ENCODE measurements at places on chromosomes 1 and 21.

DNA sequence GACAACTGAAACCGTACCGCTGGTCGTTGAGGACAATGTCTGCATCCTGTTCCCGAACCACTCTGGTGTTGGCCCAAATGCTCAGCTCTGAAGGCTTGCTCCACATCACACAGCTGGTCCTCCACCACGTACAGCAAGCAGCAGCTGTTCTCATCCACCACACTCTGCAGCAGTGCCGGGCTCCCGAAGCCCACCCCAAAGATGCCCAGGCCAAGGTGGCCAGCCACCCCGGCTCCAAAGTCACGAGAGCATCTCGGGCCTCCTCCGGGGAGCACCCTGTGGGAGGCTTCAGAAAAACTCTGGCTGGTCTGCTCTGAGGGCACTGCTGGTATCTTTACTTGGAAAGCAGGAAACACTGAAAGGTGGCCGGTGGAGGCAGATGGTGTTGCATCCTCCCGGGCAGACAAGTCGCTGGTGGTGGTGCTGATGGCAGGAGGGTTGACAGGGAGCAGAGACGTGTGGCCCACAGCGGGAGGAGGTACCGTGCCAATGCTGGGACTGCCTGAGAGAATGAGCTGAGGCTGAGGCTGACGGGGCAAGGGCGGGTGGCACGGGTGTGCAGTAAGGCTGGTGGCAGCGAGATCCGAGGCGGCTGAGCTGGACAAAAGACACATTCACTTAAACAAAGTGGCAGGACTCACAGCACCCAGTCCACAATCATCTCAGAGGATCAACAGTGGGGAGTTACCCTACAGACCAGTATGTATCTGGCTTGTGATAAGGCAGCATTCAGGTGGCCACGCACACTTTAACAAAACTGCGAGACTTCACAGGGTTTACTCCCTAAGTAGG is 6.5 kb upstream of the CCDC27 start:
- DNase-seq: no peak

GRCh38 chr1:204583909-204584632 is 67.9 kb downstream of the MDM4 start:
- no peak for DNase-seq

DNA sequence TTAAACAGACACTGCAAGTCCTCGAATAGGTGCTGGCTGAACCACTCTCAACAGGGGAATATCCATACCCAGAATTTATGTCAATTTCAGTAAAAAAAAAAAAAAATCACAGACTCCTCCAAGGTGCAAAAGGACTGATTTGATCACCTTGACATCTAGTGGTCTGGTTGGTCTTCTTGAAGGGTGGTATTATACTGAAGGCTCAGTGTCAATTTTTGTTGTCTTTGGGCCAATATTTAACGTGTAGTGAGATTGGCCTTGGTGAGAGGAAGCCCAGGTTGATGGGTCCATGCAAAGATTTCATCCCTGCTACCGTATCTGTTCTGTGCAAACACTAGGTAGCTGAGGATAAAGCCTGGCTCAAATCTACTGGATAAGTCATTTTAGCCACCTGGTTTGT is 4.0 kb upstream of the GBP5 start:
- DNase-seq: no peak

- no peak for DNase-seq
Measured at GRCh38 chr1:112431038-112431437, 35.0 kb downstream of the CTTNBP2NL start.

- DNase-seq: no peak
Measured at GRCh38 chr21:28657566-28657965, 335.1 kb downstream of the LTN1 start.

DNA sequence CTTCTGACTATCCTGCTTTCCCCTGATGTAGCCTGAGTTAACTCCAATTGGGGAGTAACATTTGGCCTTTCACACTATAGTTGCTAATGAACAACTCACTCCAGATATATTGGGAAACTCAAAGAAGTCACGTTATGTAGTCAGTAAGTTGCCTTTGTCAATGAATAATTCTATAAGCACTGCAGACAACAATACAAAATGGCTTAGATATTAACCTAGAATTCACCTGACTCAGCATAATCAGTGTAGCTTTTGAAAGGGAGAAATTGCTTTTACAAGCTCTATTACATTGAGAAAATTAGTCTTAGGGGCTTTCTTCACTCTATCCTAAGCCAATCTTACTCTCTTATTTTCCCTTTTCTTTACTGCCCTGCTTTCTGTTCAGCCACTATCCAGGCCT is 303.5 kb upstream of the NR5A2 start:
- DNase-seq: no peak

DNA sequence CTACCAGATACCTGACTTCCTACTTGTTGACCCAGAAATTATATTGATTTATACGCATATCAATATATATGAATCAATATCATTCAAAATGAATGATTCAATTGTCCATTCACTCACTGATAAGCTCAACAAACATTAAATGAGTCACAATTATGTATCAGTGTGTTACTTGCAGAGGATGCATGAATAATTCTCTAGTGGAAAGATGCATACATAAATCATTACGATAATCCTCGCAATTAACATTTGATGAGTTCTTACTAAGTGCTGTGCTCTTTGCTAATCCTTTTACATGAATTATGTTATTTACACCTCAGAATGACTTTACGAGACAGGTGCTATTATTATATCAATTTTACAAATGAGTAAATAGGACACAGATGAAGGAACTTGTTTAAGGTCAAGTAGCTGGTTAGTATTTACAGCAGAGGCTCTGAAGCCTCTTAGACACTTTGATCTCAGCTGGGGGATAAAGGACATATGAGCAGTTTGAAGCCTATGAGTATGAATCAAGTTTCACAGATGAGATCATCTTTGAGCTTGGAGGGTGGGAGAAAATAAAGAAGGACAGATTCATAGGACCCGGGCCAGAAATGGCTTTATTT is 112.8 kb upstream of the ADAMTS5 start:
- DNase-seq: no peak

DNA sequence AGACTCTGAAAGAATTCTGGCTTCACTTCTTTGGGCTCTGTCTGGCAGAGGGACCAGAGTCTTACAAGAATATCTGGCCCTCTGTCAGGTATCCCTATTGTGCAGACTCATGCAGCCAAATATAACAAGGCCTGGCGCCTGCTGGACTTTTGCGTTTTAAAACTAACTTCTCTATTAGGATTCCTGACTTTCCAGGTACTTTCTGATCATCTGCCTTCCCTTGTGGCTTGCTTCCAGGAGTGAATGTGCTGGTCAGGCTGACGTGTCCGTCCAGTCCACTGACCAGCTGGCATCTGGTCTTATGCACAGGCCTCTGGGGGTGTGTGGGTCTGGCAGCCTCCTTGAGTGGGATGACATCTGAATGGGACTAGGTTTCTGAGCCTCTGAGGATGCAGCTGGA is 8.6 kb upstream of the RAB29 start:
- no peak for DNase-seq

DNA sequence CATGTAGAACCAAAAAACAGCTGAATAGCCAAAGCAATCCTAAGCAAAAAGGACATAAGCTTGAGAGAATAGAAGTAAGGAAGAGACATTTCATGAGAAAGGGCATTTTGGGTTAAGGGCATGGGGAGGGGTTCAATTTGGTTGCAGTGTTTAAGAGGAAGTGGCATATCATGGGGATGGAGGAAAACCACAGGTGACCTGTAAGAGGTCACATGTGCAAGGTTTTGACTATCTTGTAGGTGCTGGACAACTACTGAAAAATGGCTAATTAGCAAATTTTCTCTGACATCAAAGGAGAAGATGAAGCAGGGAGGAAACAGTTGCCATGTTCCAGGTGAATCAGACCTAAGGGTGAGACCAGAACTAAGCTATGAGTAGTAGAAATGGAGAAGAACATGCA is 31.3 kb upstream of the ROR1 start:
- DNase-seq: no peak

- no peak for DNase-seq
Measured at GRCh38 chr1:55015123-55015522, 16.4 kb downstream of the BSND start.

GRCh38 chr1:167052389-167052788 is 37.8 kb downstream of the GPA33 start:
- no peak for DNase-seq

GRCh38 chr1:32915766-32916706 is 14.8 kb upstream of the TMEM54 start:
- DNase-seq: peak; percentile 60

GRCh38 chr1:110161165-110161564 is 10.9 kb downstream of the SLC6A17 start:
- DNase-seq: no peak

DNA sequence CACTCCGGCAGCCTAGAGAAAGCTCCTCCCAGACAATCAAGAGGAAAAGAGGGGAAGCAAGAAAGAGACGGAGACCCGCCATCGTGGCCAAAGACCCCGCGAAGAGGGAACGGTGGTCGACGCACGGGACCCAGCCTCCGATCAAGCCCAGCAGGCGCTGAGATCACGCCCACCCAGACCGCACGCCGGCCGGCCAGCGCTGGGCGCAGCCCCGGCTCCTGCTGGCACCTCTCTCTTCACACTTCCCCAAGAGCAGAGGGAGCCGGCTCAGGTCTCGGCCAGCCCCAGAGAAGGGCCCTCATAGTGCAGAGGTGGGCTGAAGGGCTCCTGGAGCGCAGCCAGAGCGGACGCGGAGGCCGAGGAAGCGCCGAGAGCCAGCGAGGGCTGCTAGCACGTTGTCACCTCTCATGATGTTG is 918.4 kb upstream of the ADAMTS5 start:
- DNase-seq: no peak

- DNase-seq: no peak
Measured at GRCh38 chr1:5381491-5381890, 610.7 kb downstream of the NPHP4 start.

- peak; percentile 53 for DNase-seq
Measured at GRCh38 chr21:35697321-35697808, 363.0 kb downstream of the SETD4 start.

GRCh38 chr1:48853006-48853405 is 76.3 kb upstream of the BEND5 start:
- DNase-seq: peak; percentile 83

GRCh38 chr1:12601700-12602658 is 16.0 kb downstream of the DHRS3 start:
- DNase-seq: no peak

DNA sequence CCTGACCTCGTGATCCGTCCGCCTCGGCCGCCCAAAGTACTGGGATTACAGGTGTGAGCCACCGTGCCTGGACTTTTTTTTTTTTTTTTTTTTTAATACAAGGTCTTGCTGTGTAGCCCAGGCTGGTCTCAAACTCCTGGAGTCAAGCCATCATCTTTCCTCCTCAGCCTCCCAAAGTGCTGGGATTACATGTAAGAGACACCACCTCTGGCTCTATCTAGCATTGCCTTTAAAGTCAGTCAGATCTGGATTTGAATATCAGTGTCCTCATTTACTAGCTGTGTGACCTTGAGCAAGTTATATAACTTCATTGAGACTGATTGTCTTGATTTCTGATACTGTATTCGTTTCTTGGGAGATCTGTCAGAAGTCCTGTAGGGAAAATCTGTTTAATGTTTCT is 6.6 kb downstream of the MAP3K21 start:
- no peak for DNase-seq

GRCh38 chr1:95426772-95427171 is 192.8 kb downstream of the RWDD3 start:
- peak; percentile 3 for DNase-seq
